ENCODE measurements at places on chromosomes 4 and X. TPM values are rescaled to one million over a fixed set of nuclear protein-coding genes. Genes with fewer than 3 reads are reported as not detected.

Gene TTC29
- not detected for total RNA-seq

DNA sequence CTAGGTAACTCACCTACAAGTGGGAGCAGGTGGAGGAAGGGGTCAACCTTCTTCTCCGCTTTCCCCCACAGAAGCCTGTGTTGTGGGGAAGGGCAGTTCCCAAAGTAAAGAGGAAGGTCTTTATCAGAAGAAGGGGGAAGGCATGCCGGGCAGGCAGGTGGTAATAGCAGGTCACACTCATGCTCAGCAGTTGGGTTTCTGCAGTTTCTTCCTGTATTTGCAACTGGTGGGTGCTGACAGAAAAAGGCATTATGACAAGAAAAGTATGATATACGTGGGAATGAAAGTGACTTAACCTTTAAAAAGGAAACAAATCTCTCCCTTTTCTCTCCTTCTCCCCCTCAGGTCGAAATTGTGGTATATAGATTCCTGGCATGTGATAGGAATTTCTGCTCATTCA is 3.7 kb downstream of the MTMR1 start:
- DNase-seq: no peak

Gene YY2
- 2.2 TPM for total RNA-seq

DNA sequence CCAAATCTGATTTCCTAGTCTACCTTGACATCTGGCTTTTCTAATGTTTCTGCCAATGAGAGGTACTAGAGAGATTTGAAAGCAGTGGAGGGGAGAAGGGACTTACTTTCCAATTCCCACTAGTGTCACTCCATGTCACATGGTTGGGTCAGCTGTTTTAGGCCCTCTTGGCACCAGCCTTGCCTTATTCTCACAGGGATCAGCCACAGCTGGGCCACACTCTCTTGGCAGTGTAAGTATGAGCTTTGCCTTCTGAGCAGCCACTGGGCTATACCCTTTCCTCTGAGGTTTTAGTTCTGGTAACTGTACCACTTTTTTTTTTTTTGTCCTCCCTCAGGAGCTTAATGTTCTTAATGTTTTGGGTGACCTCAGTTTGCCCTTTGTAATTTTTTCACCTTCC is 10.2 kb upstream of the ADH1C start:
- no peak for DNase-seq

Gene UGT2B15
- not detected for total RNA-seq

DNA sequence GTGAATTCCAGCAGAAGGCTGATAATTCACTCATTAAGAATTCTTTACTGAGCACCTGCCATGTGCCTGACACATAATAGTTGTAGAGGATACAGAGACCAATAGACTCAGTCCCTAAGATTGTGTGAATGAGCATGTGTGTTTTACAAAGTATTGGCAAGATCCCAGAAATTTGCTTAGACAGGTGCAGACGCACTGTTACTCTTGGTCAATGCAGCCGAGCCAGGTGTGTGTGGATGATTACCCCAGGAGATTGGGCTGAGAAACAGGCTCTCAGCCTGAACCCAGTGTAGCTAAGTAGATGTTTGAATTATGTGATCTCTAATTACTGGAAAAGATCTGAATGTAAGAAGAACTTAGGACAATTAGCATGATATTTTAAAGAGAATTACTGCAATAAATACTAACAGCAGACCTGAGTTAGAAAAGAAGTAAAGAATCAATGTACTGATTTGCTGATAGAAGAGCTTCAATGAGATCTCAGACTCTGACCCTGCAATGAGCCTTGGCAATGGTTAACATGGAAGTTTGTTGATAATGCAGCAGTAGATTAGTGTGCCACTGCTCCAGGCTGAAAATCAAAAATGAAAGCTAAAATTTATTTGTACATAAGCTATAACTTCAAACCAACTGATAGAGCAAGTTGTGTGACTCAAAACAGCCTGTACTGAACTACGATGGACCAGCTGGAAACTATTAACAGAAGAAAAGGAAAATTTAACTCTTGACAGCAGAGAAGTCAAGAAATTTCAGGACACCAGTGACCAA is 32.2 kb upstream of the NDST4 start:
- no peak for DNase-seq

- DNase-seq: no peak
Measured at GRCh38 chr4:158682066-158682465, 10.0 kb downstream of the ETFDH start.

DNA sequence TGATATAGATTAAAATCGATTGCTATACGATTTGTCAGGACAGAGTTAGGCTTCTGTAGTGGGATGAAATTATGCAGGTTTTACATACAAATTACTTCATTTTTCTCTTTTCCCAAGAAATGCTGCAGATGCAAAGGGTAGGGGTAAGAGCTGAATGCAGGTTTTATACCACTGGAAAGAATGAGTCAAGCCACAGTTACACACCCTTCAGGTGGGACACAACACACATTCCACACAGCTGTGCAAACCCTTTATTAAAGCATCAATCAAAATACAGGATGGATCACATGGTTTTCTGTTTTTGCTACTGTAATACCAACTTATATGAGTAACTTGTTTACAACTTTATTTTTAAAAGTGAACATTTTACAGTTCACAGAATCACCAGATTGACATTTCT is 39.8 kb downstream of the MFAP3L start:
- no peak for DNase-seq

- DNase-seq: no peak
Measured at GRCh38 chr4:77651820-77652219, 46.2 kb downstream of the CXCL13 start.

DNA sequence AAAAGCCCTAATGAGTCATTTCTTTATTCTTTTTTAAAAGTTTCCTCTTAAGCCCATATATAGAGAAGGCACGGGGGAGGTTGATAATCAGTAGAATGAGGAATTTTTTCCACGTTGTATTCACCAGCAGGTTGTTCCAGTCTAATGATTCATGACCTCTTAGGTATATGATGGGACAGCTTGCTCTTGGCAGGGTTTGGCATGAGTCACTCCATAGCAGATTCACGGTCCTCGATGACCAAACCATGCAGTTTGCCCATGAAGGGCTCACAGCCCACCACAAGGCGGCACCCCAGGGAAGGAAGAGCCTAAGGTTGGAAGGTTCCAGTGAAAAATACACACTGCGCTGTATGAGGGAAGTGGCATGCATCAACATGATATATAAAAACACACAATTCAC is 623.8 kb upstream of the DIPK2B start:
- DNase-seq: no peak

Gene PABPC5
- total RNA-seq: not detected

Gene UGT2B17
- not detected for total RNA-seq

DNA sequence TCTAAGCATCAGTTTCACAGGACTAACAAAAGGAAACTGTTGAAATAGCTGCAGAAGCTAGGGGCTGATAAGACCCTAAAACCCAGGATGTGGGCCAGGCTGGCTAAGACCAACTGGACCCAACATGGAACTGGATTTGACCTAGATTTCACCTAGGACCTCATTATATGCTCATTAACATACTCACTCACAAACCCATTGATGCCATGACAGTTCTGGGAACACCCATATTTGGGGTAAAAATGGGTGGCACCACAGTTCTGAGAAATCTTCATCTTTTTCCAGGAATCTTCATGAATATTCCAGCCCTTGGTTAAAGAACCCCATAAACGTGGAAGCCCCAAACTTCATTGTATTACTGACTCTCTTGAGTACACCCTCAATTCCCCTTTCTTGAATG is 41.1 kb downstream of the HSD17B13 start:
- no peak for DNase-seq

- DNase-seq: no peak
Measured at GRCh38 chr4:156608651-156609050, 362.9 kb downstream of the PDGFC start.

- no peak for DNase-seq
Measured at GRCh38 chrX:56762220-56762619, 33.2 kb downstream of the NBDY start.

Gene F8
- 2.7 TPM for total RNA-seq

- DNase-seq: no peak
Measured at GRCh38 chr4:84451546-84451945, 47.5 kb downstream of the NKX6-1 start.

DNA sequence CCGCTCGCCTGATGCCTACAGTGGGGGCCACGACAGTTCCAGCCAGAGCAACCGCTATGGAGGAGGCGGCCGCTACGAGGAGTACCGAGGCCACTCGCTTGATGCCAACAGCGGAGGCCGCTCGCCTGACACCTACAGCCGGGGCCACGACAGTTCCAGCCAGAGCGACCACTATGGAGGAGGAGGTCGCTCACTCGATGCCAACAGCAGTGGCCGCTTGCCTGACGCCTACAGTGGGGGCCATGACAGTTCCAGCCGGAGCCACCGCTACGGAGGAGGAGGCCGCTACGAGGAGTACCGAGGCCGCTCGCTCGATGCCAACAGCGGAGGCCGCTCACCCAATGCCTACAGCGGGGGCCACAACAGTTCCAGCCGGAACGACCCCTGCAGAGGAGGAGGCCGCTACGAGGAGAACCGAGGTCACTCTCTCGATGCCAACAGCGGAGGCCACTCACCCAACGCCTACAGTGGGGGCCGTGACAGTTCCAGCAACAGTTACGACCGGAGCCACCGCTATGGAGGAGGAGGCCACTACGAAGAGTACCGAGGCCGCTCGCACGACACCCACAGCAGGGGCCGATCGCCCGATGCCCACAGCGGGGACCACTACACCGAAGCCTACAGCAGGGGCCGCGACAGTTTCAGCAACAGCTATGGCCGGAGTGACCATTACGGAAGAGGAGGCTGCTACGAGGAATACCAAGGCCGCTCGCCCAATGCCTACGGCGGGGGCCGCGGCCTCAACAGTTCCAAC is 2.5 kb downstream of the RBMXL3 start:
- DNase-seq: no peak

- no peak for DNase-seq
Measured at GRCh38 chr4:76377911-76378310, 43.0 kb downstream of the CCDC158 start.

GRCh38 chr4:8330821-8331574 is 61.4 kb downstream of the HTRA3 start:
- no peak for DNase-seq

GRCh38 chr4:67521506-67521905 is 23.8 kb downstream of the CENPC start:
- DNase-seq: no peak

DNA sequence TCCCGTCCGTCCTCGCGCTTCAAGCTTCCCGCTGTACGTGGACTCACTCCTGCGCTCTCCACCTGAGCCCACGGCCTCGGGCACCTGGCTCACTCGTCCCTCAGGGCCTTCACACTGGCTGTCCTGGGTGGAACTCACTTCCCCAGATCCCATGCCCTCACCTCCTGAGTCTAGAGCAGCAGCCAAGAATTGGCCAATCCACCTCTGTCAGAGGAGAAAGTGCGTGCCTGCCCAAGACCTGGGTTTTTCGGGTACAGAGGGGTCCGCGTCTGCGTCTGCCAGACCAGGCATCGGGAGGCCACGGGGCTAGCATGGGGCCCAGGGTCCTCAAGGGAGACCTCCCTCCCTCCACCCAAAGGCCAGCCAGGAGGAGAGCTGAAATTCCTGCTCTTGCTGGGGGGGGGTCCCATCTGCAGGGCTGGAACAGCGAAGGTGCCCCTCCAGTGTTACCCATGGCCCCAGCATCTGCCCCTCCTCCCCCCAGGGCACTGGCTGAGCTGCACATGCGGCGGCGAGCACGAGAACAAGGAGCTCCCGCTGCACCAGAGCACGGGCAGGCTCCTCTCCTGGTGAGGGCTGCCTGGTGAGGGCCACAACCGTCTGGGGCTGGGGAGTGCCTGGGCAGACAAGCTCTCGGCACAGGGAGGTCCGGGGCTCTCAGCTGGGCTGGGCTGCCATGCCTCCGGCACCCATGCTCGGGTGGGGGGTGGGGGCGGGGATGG is 47.5 kb downstream of the FAM53A start:
- DNase-seq: no peak

DNA sequence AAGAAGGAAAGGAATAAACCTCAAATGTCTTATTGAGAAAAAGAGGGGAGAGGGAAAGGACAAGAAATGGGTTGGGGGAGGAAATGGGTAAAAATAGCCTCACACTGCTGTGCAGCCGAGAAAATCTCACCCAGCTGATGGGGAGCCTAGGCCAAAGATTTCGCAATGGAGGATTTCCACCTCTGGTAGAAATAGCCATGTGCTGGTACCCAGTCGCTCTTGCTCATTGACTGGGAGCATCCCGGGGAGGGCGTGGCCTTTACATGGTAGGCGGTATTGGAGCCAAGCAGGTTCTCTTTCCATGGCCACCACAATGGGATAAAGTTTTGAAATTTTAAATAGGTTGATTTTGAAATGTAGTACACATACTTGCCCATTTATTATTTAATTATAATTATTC is 255.1 kb upstream of the LDB2 start:
- DNase-seq: no peak

DNA sequence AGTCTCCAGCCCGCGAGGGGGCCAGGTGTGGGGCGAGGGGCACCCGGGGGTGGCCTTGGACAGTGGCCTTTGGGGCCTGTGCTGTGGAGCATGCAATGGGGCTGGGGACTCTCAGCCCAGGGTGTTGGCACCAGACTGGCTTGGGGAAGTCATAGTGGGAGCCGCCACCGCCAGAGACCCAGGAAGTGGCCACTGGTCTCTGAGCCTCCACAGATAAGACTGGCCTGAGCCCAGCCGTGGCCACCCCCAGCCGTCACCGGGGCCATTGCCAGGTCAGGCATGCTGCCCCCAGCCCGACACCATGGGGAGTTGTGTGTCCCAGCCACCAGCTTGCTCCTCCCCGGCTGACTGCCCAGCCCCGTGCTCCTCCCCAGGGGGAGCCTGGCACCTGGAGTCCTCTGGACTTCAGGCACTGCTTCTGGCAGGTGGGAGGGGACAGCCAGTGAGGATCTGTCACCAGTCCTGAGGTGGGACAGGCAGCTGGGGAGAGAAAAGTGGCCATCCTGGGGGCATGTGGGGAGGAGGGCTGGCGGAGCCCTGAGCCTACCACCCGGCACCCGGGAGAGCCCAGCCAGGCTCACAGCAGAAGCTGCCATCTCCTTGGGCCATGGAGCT is 32.5 kb downstream of the TACC3 start:
- DNase-seq: no peak

DNA sequence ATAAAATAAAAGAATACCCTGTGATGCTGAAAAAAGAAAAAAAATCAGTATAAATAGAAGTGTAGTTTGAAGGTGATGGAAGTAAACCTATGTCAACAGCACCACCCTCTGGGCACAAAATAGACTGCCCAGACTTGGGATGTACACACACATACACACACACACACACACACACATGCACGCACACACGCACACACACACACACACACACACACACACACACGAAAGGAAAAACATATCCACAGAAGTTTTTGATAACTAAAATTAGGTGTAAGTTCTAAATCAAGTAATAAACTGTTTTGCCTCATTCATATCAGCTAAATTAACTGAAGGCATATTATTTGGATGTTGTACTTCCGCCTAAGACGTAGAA is 40.5 kb downstream of the ANXA5 start:
- no peak for DNase-seq

Gene DNASE1L1
- total RNA-seq: 12.4 TPM

DNA sequence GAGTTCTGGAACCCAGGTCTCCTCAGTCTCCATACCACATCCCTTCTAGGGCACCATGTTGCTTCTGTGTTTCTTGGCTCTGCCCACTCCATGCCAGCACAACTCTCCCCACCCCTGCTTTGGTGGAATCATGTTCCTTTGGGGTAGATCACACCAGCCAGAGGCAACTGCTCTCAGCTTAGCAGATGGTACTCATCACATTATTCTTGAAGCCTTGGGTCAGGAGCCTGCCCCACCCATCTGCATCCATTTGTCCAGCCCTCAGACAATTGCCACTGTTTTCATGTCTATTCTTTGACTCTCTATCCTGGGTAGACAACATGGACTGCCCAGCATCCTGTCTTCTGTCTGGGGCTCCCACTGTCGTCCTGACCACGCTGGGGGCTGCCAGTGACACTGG is 147.6 kb downstream of the PTTG2 start:
- no peak for DNase-seq

All from activated T-helper 1 cell treated with anti-CD3 and anti-CD28 coated beads, Interleukin-12 subunit alpha, Interleukin-12 subunit beta, Interleukin-2, Interleukin-4 antibody, amounts not matched to agents 30 ng/mL and 10 ng/mL and 1 ng/mL, durations not matched to agents 14 hours and 24 hours and 36 hours (primary cell).